ENCODE measurements at places on chromosomes 13 and 19.

- no peak for DNase-seq
Measured at GRCh38 chr13:48749144-48749543, 95.4 kb downstream of the CYSLTR2 start.

DNA sequence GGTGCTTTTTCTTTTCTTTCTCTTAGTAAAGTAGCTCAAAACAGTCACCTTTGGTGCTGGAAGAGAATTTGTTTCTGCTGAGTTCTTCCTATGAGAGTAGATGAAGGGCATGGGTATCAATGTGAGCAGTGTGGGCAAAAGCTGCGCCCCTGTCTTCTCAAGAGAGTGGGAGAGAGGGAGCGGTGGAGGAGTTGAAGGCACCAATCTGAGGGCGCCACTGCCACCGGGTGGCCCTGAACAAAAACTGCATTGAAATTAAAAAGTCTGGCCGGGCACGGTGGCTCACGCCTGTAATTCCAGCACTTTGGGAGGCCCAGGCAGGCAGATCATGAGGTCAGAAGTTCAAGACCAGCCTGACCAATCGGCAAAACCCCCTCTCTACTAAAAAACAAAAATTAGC, 28.7 kb upstream of the EPHX3 start:
- DNase-seq, result no peak

DNA sequence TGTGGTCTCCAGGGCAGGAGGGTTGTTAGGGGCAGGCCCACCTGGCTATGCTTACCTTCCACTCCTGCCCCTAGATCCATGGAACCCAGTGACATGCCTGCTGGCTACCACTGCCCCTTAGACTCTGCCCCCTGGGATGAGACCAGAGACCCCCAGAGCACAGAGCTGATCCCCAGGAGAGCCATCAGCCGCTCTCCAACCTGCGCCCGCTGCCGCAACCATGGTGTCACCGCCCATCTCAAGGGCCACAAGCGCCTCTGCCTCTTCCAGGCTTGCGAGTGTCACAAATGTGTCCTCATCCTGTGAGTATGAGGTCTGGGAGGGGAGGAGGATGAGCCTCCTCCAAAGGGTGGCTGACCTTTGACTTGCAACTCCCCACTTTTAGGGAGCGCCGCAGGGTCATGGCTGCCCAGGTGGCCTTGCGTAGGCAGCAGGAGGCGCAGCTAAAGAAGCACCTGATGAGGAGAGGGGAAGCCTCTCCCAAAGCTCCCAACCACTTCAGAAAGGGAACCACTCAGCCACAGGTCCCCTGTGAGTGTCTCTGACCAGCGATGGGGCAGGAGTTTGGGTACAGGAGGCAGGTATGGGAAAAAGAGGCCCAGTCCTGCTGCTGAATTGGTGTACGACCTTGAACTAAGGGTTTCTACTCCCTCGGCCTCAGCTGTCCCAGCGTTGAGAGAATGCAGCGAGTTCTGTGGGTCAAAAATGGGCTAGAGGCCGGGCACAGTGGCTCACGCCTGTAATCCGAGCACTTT, 2.7 kb downstream of the DMRTC2 start:
- DNase-seq, result no peak

DNA sequence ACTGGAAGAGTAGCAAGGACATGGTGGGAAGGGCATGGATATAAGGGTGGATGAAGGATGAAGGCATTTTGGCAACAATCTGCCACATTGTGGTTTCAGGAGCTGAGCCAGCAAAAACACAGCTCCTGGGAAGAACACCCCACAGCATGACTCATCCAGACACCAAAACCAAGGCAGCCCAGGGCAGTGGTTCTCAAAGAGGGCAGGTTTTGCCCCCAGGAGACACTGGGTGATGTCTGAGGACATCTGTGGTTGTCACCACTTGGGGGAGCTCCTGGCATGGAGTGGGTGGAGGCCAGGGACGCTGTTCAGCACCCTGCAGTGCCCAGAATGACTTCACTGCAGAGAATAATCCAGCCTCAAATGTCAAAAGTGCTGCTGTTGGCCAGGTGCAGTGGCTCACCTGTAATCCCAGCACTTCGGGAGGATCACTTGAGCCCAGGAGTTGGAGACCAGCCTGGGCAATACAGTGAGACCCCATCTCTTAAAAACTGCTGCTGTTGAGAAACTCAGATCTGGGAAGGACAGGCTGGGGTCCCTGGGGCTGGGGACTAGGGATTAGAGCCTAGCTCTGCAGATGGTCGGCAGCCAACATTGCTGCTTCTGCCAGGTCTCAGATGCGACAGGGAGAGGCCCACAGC, 16.1 kb downstream of the ZFR2 start:
- DNase-seq, result no peak

GRCh38 chr19:22517496-22518411, 95.6 kb upstream of the ZNF98 start:
- no peak for DNase-seq

- DNase-seq, result no peak
Measured at GRCh38 chr19:53463263-53463662, 4.3 kb upstream of the ZNF813 start.

All from NCI-H748 treated with DMSO at 0.1 percent for 48 hours (cell line).